Activated naive CD4-positive, alpha-beta T cell treated with Interleukin-2 at 50 U/mL for 16 hours (primary cell): ENCODE measurements at places on chromosomes 2 and 18.

DNA sequence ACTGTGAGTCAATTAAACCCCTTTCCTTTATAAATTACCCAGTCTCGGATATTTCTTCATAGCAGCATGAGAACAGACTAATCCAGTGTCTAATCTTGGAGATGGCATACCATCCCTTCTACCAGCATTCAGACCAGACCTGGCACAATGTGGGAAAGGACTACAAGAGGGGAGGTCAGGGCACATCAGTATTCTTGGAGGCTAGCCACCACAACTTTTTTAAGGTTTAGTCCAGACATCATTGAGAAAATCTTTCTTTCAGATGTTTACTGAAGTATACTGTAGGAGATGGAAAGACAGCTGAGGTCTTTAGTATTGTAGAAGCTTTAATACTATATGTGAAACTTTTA lies 4.0 kb downstream of the RALB start:
- no peak for DNase-seq

- no peak for DNase-seq
Observed at GRCh38 chr18:74172697-74173433, 24.5 kb downstream of the TIMM21 start.

- no peak for DNase-seq
Observed at GRCh38 chr2:24969784-24970183, 2.0 kb downstream of the DNAJC27 start.

GRCh38 chr18:48938827-48939204 lies 11.9 kb downstream of the SMAD7 start:
- no peak for DNase-seq

- peak; percentile 30 for DNase-seq
Observed at GRCh38 chr2:96315400-96316071, 9.6 kb upstream of the ITPRIPL1 start.

DNA sequence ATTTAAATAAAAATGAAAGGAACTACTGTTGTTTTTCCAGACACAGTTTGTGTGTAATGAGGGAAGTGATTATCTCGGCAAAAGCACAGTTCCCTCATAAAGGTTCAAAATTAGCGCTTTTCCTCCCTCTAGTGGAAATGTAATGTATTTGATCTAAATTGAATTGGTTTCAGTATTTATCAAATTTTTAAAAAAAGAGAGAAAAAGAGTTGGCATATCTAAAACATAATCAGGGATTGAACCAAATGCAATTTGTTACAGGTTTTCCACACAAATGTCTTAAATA lies 37.5 kb downstream of the CMPK2 start:
- no peak for DNase-seq

GRCh38 chr18:57434536-57435494 lies at the start of gene ONECUT2:
TSS of gene ONECUT2 (plus strand) at chr18:57435374. CDS start at chr18:57435717, 343 bp downstream.
- peak; percentile 61 for DNase-seq

DNA sequence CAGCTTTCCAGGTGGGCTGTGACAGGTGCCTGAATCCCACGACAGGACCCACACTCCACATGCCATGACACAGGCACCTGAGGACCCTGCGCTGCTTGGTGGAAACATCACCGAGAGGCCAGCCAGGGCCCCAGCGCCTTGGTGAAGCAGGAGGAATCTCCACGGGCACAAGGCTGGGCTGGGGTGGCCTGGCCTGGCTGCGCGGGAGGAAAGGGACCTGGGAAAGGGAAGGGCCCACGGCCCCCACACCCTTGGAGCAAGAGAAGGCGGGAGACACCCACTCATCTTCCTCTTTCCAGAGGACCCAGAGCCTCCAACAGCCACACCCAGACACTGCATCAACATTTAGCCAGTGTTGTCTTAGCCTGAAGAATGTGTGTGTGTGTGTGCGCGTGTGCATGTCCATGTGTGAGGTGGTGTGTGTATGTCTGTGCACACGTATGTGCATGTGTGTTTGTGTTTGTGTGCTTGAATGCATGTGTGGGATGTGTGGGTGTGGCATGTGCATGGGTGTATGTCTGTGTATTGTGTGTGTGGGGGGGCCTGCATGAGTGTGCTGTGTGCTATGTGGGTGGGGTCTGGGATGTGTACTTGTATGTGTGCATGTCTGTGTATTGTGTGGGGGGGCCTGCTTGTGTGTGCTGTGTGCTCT lies 6.3 kb upstream of the OTOS start:
- no peak for DNase-seq

DNA sequence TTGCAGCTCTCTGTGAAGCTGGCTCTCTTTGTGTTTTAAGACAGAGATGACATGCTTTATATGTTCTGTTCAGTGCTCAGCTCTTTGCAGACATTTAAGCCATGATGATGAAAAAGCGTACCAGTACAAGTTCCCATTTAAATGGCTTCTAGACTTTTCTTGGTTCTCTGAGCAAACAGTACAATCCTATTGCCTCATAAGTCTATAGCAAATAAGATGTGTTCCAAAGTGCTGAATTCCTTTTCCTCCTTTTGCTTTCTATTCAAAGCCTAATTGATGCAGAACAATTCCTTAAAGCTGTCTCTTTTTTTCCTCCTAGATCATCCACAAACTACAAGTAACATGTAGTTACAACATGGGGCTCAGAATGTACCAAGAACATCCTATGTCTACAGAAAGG lies 168.8 kb upstream of the SPATS2L start:
- no peak for DNase-seq
